ENCODE measurements at places on chromosomes 16 and 17. TPM values are rescaled to one million over a fixed set of nuclear protein-coding genes. Genes with fewer than 3 reads are reported as not detected.

ODAD4 gene
- total RNA-seq = 0.74 TPM

RAP1GAP2 gene
- total RNA-seq = 41.7 TPM

SECTM1 gene
- 0.74 TPM for total RNA-seq

TP53TG3B gene
- total RNA-seq = not detected

ITGB3 gene
- 2.3 TPM for total RNA-seq

SULT1A2 gene
- total RNA-seq = 0.41 TPM

CIITA gene
- total RNA-seq = 13.2 TPM

CSF3 gene
- not detected for total RNA-seq

C1QTNF1 gene
- 5.4 TPM for total RNA-seq

DNA sequence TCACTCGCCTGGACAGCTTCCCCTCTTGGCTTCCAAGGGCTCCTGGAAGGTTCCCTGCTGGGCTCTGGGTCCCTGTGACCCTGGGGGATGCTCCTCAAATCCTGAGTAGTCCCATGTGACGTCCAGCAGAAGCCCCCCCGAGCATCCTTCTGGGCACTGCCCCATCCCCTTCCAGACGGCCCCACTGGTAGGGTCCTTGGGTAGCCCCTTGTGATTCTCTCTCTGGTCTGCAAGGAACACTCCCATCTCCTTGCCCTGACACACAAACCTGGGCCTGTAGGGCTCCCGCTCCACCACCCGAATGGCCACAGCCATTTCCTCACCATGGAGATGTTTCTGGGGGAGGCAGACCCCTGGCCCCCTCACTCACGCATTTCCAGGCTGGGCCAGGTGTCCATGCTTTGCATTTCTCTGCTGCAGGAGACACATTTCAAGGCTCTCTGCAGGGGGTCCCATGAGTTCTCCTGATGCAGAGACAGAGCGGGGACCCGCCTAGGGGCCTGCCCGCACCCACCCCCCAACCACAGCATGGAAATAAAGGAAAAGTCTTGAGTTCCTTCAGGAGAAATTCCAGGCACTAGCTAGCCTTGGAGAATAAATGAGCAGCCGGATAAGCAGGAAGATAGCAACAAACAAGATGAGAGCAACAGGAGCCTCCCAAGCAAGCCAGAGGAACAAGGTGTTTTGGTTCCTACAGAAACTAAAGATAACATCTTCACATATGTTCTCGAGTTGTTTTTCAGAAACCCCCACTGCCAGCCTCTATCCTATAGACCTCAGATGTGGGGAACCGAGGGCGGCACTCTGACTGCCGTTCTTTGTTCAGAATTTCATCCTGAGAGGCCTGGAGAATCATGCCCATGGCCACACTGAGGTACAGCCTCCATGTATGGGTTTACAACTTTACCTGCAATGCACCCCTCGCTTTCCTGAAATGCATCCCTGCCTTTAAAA, 128.8 kb downstream of the MGAT5B start:
- DNase-seq = no peak
- no peak overlapping the region for H3K27ac ChIP-seq
- H3K36me3 ChIP-seq = no peaks in the 10 kb centered on the region
- no peak overlapping the region for H3K4me3 ChIP-seq
- H3K27me3 ChIP-seq = no peaks in the 10 kb centered on the region

GRCh38 chr17:60103957-60104356, 25.2 kb upstream of the HEATR6 start:
- no peaks in the 10 kb centered on the region for H3K27me3 ChIP-seq
- H3K4me3 ChIP-seq = no peak overlapping the region
- DNase-seq = no peak
- no peaks in the 10 kb centered on the region for H3K4me1 ChIP-seq

DNA sequence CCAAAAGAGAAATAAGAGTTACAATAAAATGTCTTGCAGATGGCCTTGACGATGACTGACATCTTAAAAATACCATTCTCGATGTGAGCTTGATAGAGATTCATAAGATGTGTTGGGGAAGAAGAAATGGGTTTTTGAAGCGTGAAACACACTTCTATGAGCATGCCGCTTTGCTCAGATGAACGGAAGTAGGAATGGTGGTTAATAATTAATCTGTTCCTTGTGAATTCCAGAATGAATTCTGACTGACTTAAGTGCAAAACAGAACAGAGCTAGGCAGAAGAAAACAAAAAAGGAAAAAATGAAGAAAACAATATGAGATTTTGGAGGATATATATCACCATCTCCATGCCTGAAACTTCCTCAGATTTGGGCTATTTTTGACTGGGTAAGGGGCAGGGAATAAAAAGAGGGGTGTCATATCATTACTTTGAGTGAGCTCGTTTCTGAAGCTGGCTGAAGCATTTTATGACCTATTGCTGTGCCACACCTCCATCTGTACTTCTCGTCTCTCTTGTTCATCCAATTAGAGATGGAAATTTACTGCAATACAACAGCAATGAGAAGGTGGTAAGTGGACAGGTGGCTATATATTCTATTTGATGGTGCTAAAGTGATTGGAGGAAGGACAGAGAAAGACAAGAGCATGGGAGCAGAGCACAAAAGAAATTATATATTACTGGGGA, 1152.0 kb upstream of the CDH8 start:
- DNase-seq = no peak
- H3K27me3 ChIP-seq = no peaks in the 10 kb centered on the region
- H3K4me1 ChIP-seq = no peaks in the 10 kb centered on the region
- H3K4me3 ChIP-seq = no peak overlapping the region
- H3K36me3 ChIP-seq = no peaks in the 10 kb centered on the region
- no peak overlapping the region for H3K27ac ChIP-seq

DNA sequence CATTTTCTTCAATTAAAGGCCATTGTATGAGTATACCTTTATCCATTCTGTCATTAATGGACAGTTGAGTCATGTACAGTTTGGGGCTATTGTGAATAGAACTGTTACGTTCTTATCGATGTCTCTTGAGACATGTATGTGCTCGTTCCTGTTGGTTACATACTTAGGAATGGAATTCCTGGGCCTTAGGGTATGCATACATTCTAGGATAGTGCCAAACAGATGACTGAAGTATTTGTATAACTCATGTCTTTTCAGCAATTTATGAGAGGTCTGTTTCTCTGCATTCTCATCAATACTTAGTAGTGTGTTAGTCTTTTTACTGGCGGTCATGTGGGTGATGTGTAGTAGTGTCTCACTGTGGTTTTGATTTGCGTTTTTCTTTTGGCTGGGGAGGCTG, 81.2 kb downstream of the USP22 start:
- DNase-seq = no peak
- no peaks in the 10 kb centered on the region for H3K4me1 ChIP-seq
- no peaks in the 10 kb centered on the region for H3K36me3 ChIP-seq
- H3K4me3 ChIP-seq = no peak overlapping the region
- H3K27ac ChIP-seq = no peak overlapping the region

- DNase-seq = no peak
- no peak overlapping the region for H3K27ac ChIP-seq
- H3K4me3 ChIP-seq = no peak overlapping the region
- no peaks in the 10 kb centered on the region for H3K36me3 ChIP-seq
Measured at GRCh38 chr17:66858226-66859083, 23.5 kb downstream of the CACNG5 start.

- DNase-seq = no peak
- no peak overlapping the region for H3K27ac ChIP-seq
- no peaks in the 10 kb centered on the region for H3K27me3 ChIP-seq
- peaks cover 11% of the 10 kb centered on the region for H3K4me1 ChIP-seq
- no peak overlapping the region for H3K4me3 ChIP-seq
Measured at GRCh38 chr17:65539630-65540266, 21.7 kb downstream of the AXIN2 start.

DNA sequence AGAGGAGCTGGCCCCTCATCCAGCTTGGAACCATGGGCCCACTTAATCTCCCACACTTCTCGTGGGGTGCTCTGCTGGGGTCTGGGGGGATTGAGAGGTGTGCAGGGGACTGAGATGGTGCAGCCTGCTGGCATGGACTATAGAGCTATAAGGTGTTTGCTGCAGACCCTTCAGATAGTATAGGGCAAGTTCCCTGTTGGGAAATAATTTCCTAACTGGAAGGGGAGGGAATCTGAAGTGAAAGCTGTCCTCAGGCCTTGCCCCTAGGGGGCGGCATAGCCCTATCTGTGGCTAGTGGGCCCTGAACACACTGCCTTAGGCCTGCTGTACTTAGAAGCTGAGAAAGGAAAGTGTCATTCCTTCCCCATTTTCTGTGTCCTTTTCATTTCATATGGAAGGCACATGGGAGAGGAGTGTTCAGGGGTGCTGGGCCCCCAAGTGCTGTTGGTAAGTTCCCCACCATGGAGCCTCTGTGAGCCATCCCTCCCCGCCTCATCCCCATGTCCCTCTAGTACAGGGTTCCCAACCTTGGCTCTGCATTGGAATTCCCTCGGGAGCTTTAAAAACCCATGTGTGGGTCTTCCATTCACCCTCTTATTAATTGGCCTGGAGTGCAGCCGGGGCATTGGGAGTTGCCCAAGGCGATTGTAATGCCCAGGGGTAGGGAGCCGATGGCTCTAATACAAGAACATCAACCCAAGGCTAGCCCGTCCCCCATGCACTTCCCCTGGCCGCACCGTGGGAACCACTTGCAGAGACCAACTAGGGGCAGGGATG, 19.7 kb downstream of the GOSR2 start:
- H3K27me3 ChIP-seq = no peaks in the 10 kb centered on the region
- peak; percentile 60 for DNase-seq
- no peaks in the 10 kb centered on the region for H3K4me1 ChIP-seq
- H3K4me3 ChIP-seq = no peak overlapping the region

DNA sequence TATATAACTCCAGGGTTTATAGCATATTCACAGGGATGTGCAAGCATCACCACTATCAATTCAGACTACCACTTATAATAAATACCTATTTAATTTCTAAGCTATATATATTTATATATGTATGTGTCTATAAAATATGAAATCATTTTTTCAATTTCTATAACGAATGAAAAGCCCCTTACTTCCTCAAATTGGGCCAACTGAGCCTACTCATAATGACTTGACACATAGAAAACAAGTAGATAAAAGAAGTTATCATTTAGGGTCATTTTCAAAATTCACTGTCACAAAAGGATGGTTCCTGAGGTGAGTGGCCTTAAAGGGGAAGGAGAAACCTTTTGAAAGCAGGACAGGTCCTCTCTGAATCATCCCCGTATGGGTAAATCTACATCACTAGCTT, 114.1 kb downstream of the ADCY9 start:
- no peak overlapping the region for H3K4me3 ChIP-seq
- no peaks in the 10 kb centered on the region for H3K4me1 ChIP-seq
- no peaks in the 10 kb centered on the region for H3K27me3 ChIP-seq
- DNase-seq = no peak
- H3K27ac ChIP-seq = no peak overlapping the region

DNA sequence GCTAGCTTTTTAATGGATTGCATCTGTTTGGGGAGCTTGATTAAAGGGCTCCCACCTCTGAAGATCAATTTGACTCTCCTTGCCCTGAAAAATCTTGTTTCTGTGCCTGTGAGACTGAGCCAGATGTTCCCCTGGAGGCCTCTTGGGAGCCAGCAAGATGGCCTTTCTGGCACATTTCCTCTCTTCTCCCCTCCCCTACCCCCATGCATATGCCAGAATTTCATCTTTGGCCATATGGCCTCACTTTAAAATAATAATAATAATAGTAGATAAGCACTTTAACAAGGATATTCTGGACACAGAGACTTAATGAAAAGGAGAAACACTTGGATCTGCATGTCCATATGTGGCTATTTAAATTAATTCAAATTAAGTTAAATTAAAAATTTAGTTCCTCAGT, 144.1 kb upstream of the CES5A start:
- no peak overlapping the region for H3K27ac ChIP-seq
- H3K36me3 ChIP-seq = no peaks in the 10 kb centered on the region
- H3K4me3 ChIP-seq = no peak overlapping the region
- H3K4me1 ChIP-seq = no peaks in the 10 kb centered on the region

DNA sequence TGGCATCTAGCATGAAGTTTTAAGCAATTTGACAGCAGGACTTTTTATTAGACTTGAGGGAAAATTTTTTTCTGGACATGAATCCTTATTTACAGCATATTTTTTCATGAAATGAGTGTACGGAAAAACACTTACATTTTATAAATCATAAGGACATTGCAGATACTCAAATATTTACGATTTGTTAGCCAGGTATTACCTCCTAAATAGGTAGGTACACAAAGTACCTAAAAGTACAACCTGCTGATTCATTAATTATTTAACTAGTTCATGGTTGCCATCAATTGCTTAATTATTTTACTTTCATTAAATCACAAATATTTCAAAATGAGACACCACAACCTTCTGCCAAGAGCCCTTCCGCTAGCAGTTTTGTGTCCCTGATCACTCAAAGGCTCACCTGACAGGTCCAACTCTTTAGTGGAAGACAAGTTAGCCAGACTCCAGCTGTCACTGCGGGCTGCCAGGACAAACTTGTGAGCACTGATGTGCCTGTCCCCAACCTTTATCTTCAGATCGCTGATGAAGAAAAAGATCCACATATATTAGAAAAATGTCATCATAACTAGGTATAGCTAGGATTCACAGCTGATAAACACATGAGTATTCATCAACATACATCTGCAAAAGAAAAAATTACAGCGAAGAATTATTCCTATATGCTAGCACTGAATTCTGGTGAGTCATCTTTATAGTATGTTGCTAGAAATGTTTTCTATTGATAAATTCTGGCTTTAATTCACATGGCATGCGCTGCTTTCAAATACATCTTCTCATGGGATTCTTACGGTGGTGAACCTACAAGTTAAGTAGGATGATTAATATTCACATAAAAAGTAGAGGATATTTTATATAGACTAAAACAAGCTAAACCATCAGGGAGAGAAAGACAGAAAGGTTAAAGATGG, 28.2 kb downstream of the ANKFY1 start:
- H3K36me3 ChIP-seq = no peaks in the 10 kb centered on the region
- H3K27ac ChIP-seq = no peak overlapping the region
- no peaks in the 10 kb centered on the region for H3K27me3 ChIP-seq
- H3K4me1 ChIP-seq = peaks cover 4% of the 10 kb centered on the region
- no peak overlapping the region for H3K4me3 ChIP-seq

GRCh38 chr17:63768433-63768832, 5.0 kb downstream of the CCDC47 start:
- no peak for DNase-seq
- no peak overlapping the region for H3K4me3 ChIP-seq
- H3K27ac ChIP-seq = no peak overlapping the region
- peaks cover 4% of the 10 kb centered on the region for H3K4me1 ChIP-seq
- H3K36me3 ChIP-seq = peaks cover 4% of the 10 kb centered on the region

DNA sequence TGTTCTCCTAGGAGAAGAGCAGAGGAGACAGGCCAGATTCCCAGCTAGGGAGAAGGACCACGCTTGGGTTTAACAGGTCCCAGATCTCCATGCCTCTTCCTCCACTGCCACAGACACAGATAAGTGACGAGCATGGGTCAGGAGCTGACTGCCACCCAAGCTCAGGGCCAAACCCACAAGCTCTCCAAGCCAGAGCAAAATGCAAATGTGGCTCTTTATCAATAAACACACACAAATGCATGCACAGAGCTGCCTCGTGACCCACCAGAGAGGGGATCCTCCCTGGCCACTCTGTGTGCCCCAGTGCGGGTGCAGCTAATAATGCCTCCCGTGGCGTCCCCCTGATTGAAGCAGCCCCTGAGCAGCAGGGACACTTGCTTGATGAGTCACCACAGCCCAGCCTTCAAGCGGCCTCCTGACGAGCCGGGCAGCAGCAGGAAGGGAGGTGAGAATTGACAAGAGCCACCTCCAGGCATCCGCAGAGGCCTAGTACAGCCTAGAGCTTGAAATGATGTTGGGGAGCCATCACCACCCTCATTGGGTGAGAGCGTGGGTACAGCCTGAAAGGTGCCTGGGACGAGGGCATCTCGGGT, 143.9 kb downstream of the CCDC182 start:
- no peak overlapping the region for H3K4me3 ChIP-seq
- no peak for DNase-seq
- no peak overlapping the region for H3K27ac ChIP-seq
- peaks cover 4% of the 10 kb centered on the region for H3K4me1 ChIP-seq
